ENCODE measurements at places on chromosomes 3 and 15.

- DNase-seq, result peak; percentile 53
These were observed 218.5 kb downstream of the BBX start for GRCh38 chr3:107740992-107741896.

- DNase-seq, result no peak
These were observed 318.6 kb upstream of the ICE2 start for GRCh38 chr15:60797444-60798040.

DNA sequence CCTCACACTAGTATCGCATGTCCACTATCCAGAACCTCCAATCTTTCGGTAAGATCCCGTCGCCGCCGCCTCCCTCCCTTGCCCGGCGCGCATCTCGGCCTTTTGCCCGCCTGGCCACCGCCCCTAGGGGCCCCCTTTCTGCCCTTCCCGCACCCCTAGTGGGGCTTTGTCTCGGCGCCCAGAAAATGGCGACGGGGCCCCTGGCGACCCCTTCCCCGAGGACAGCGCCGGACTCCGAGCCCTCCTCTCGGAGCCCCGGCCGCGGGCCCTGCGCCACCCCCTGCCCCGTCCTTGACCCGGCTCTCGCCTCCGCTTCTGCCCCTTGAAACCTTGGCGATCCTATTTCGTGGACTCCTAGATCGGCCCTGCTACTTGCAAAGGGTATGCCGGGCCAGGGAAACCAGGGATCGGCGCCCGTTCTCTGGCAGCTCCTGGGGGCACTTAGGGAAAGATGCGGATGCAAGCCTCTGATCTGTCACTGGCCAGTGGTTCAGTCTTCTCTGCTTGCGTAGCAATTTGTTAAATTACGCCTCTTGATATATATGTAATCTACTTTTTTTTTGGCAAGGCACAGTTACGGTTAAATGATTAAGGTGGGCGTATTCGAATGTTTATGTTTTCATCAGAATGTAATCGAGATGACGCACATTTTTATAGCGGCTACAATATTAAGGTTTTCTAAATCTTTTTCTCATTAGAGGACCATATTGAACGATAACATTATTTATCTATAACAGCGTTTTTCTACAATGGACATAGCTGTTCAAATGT lies 603 bp downstream of the EIF1B start:
- DNase-seq, result peak; percentile 47

- DNase-seq, result no peak
These were observed 167.8 kb downstream of the TAFA4 start for GRCh38 chr3:68764554-68764953.

DNA sequence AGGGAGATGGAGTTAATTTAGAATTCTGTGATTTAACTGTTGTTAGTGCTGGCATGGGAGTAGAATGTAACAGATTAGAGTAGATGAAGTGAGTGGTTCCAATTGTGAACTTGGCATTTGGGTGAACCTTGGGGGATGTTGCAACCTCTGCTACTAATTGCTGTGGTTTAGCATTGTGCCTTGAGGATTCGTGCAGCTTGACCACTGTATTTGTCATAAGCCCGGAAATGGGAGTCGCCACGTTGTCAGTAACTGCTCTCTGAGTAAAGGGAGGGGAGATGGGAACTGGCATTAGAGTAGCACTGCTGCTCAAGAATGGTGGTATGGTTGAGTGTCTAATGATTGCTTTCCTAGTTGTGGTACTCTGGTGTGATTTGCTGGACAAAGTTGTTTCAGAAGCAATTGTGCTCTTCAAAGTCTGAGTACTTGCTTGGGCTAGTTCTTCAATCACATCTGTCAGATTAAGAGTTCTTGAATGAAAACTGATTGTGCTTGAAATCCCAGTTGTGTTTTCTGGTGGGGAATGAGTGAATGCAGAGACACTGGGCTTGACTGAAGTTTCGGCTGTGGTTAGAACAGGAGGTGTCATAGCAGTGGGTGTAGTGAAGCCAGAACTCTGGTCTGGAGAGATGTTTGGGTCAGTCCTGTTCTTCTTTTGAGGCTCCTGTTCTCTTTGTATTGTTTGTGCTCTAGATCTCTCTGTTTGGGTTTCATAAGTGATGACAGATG lies 15.4 kb downstream of the IGSF10 start:
- DNase-seq, result peak; percentile 90

DNA sequence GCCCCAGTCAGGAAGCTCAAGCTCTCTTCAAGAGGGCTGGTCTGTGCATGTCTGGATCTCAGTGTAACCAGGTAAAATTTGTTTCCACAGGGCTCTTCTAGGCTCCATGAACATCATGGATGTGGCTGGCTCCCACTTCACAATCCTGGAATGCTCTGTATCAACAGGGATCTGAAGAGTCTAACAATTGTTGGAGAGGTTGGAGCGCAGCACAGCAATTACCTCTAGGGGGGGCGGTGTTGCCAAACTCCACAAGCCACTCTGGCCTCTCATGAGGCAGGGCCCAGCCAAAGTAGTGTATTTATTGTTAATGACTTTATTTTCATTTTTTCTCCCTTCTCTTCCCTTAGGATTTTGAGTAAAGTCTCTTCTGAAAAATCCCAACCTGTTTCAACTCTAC lies 6.1 kb upstream of the EIF2B5 start:
- DNase-seq, result peak; percentile 64

DNA sequence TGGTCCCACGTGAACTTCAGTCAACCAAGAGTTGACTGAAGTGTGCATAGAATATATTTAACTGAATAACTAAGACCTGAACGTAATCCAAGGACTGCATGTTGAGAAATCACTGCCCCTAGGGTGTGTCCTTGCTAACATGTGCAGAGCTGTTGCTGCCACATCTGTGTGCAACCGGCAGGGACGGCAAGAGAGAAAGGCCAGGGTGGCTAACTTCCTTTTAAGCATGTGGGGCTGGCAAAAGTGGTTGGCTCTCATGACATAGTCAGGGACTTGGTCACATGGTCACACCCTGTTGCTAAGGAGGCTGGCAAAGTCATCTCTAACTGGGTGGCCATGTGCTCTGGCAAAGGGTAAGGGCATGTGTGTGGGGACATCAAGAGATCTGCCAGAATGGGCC lies 52.4 kb downstream of the GASK1A start:
- no peak for DNase-seq

DNA sequence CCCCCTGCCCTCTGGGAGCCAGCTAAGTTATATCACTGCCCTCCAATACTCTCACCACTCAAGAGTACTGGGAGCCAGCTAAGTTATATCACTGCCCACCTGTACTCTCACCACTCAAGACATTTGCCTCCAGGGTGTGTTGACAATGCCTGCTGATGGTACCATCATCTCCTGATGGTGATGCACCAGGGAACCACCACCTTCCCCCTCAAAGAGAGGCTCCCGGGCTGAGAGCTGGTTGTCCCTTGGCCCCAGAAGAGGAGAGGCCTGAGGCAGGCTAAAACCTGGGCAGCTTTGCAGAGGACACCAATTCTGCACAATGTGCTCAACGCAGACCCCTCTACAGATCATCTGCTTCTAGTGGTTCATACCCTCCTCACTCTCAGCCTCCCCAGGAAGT lies 7.5 kb upstream of the HAPLN3 start:
- no peak for DNase-seq

- DNase-seq, result no peak
These were observed 18.9 kb upstream of the GOLGB1 start for GRCh38 chr3:121768452-121768851.

- no peak for DNase-seq
These were observed 337.8 kb downstream of the RBMS3 start for GRCh38 chr3:29618395-29619282.

DNA sequence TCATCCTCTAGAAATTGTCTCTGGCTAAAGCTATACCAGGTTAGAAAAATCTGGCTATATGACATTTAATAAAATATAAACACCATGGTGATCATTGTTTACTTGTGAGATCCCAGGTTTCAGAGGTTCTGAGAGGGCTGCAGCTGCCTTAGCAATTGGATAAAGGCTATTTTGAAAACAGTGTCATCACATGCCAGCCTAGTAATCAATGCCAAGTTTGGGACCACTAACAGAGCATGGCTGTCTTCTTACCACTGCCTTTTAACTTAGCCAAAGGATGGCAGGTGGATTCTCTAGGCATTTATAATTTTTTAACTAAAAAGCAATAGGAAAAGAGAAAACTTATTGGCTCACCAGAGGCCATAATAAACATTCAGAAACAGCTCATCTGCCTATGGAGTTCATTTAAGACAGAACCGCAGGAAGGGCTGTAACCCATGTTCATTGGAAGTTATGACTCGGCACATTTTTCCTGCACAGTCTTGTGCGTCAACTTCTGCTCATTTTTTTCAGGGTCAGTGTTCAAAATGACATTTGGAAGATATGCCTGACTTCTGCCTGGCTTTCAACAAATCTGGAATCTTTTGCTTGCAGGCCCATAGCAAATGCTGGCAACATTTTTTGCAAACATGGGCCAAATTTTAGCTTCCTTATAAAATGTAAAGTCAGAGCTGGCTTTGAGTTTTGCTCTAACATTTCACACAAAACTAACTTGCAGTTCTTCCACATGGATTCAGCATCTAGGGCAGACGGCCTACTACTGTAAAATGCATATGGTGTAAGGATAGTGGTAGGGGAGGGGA lies 476.0 kb upstream of the TBL1XR1 start:
- peak; percentile 48 for DNase-seq

- DNase-seq, result no peak
These were observed 14.6 kb upstream of the CEMIP start for GRCh38 chr15:80764535-80764934.

GRCh38 chr3:185308126-185308754 lies 54.4 kb upstream of the EHHADH start:
- peak; percentile 71 for DNase-seq

GRCh38 chr15:25884370-25884769 lies 21.2 kb upstream of the ATP10A start:
- DNase-seq, result no peak

DNA sequence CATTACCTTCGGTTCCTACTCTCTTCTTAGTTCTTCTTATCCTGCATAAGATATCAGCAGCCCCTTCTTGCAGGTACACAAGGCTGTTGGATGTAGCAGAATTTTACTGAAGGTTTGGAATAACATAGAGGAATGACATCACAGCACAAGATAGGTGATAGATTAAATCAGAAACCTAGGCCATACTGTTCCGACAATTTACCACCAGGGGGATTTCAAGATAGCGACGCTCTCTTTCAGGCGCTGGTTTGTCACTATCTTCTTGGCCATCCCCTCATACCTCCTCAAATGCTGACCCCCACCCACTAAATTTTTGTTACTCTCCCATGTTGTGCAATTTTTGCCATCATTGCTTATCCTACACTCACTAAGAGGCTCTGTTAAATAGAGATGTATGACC lies 3.5 kb downstream of the SIDT1 start:
- DNase-seq, result peak; percentile 41

- DNase-seq, result no peak
These were observed 187.3 kb downstream of the XXYLT1 start for GRCh38 chr3:195083659-195084058.

DNA sequence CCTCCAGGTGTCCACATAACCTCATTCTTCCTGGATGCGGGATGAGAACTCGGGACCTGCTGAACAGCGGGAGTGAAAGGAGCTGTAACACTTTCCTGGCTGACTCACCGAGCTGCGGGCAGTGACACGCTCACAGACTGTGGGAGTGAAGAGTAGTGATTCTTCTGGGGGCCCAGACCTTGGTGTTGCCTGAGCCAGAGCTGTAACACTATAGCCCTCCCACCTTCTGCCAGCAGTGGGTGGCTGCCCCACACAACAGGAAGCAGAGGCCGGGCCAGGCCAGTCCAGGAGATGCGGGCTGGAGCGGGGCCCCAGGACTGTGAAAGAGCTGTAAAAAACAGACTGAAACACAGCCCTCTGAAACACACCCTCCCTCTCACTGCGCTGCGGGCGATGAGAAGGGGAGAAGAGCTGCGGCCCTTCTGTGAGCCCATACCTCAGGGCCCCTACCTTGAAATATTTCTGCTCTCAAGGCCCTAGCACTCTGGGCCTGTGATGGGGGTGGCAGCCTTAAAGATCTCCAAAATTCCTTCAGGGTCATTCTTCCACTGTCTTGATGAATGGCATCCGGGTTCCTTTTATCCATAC lies 464.0 kb upstream of the CCDC54 start:
- peak; percentile 4 for DNase-seq

- peak; percentile 84 for DNase-seq
These were observed 241.3 kb upstream of the LRTM1 start for GRCh38 chr3:55169161-55169560.

DNA sequence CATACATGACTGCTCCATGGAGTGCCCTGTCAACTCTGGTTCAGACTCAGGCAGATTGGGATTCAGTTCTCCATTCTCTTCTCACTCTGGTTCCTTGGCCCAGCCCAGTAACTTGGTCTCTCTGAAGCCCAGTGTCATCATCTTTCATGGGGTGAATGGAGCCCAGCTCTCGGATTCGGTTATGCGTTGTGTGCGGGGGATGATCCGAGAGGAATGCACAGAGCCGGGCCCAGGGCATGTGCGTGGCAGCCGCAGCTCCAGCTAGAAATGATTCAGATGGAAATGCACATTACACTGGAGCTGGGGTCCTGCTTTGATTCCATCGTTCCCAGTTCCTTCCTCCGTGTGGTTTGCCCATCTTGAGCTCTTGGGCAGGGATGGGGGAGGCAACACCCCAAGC lies 189.4 kb downstream of the FEZF2 start:
- no peak for DNase-seq

DNA sequence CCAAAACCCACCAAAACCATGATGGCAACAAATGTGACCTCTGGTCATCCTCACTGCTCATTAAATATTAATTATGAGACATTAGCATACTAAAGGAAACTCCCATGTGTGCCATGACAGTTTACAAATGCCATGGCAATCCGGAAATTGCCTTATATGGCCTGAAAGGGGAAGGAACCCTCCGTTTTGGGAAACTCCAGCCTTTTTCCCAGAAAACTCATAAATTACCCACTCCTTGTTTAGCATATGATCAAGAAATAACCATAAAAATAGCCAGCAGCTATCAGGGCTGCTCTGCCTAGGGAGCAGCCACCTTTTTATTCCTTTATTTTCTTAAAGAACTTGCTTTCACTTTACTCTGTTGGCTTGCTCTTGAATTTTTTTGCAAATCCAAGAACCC lies 992.7 kb downstream of the NTRK3 start:
- no peak for DNase-seq

GRCh38 chr3:32175607-32176197 lies 62.8 kb upstream of the CMTM8 start:
- DNase-seq, result peak; percentile 78

- DNase-seq, result peak; percentile 92
These were observed 46.3 kb downstream of the FOXP1 start for GRCh38 chr3:71537211-71537611.

GRCh38 chr3:175207361-175207760 lies 348.2 kb downstream of the NAALADL2 start:
- peak; percentile 55 for DNase-seq

- no peak for DNase-seq
These were observed 7.0 kb upstream of the VIPR1 start for GRCh38 chr3:42495393-42495792.
